ENCODE measurements at places on chromosomes 12 and 14.

- DNase-seq = no peak
Measured at GRCh38 chr14:87018294-87018693, 974.7 kb downstream of the GALC start.

DNA sequence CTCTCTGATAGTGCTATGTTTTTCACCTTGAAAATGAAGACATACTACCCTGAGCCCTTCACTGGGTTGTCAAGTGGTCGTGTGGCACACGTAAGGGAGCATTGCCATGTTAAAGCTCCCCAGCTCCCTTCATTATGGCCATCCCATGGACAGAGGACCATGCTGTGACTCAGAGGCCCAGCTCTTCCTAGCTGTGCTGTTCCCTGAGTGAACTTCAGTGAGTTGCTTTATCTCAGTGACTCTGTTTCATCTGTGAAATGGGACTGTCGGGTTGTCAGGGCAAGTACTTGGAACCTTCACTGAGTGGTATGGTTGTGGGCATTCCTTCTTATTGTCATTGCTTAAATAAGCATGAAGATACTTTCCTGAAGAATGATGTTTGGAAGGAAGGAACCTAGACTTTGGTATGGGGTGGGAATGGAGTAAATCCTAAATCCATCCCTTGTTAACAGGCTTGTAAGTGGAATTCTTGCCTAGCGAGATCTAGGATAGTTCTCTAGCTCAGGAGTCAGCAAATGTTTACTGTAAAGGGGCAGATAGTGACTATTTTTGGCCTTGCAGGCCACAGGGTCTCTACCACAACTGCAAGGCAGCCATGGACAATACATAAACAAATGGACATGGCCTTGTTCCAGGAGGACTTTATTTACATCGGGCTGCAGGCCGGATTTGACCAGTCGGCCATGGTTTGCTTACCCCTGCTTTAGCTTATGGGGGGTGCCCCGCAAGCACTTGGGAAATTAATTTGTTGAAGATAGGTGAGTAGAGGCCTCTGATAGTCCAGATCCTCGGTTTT, 283.5 kb downstream of the ZFP36L1 start:
- no peak for DNase-seq

GRCh38 chr12:110543252-110543959, 39.7 kb downstream of the PPTC7 start:
- no peak for DNase-seq

DNA sequence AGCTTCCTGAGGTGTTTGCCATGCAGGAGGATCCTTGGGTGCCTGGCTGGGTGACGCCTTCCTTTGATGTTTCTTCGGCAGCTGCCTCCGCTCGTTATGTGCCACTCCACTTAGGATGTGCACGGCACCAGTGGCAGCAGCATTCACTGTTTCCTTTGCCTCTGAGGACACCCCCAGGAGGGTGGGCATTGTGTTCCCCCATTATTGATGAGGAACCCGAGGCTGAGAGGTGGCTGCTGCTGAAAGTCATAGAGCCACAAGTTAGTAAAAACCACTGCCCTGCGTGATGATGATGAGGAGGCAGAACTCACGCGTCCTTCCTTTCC, 41.2 kb downstream of the EP400 start:
- no peak for DNase-seq

- no peak for DNase-seq
Measured at GRCh38 chr12:104263580-104264358, 39.8 kb upstream of the EID3 start.

DNA sequence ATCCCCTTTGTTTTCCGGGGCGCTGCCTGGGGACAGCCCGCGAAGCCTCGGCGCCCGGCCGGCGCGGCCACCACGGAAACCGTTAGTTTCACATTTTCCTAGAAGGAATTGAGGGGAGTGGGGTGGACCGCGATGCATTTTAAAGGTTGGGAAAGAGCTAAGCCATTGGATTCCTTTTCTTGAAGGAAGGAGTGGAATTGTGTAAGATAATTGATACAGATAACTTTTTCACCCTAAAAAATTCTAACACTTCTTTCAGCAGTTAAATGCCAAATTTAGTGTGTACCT, 137.1 kb downstream of the MON2 start:
- DNase-seq = no peak

DNA sequence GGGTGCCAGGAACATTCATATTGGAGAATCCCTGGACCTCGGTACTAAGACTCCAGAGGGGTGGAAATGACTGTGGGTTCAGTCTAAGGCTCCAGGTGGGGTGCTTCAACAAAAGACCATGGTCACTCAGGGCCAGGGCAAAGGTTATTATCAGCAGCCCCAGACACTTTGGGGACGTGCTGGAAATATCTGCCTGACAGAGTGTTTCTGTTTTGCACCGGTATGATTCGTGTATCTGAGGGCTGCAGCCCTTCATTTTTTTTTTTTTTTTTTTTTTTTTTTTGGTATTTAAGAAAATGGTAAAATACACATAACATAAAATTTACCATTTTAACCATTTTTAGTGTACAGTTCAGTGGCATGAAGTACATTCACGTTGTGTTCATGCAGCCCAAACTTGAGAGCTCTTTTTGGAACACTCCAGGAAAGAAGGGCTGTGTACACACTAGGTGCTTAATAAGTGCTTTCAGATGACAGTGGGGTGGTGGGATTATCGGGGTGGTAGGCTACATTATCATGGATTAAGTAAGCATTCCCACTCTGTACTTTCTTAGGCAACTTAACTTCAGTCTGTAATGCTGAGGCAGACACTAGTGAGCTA, 120.3 kb downstream of the CHST11 start:
- DNase-seq = no peak

DNA sequence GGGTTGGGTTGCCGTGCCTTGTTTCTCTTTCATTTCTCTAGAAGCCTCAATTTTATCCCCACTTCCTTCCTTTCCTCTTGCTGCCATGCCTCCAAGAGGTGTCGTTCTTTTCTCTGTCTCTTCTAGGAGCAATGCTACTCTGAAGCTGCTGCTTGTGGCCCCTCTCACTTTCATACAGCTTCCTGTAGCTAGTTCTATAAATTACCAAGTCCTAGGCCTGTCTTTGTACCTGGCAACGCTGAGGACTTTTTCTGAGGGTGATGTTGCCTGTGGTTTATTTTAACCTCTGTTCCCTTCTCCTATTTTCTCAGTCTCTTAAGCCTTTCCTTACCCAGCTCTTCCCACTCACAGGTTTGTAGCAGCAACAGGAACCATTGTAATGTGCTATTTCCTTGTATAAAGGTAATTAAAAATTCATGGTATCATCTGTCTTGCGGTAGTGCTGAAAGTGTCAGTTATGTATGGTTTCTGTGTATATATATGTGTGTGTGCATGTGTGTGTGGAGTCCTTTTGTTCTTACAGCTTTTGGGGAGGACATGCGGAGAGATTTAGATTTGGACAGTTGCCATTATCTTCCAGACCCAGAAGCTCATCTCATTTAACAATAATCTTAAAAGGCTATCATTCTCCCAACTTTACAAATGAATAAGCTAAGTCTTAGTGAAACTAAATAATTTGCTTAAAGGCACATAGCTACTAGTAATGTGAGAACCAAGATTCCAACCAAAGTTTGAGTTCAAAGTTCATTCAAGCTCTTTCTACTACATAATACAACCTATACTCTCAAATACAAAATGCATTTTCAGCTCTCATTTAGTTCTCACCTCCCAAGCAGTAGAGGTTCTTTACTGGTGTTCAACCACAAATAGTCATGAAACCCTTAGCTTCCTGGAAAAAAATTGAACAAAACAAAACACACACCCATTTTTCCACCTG, 43.8 kb downstream of the DDHD1 start:
- DNase-seq = no peak

DNA sequence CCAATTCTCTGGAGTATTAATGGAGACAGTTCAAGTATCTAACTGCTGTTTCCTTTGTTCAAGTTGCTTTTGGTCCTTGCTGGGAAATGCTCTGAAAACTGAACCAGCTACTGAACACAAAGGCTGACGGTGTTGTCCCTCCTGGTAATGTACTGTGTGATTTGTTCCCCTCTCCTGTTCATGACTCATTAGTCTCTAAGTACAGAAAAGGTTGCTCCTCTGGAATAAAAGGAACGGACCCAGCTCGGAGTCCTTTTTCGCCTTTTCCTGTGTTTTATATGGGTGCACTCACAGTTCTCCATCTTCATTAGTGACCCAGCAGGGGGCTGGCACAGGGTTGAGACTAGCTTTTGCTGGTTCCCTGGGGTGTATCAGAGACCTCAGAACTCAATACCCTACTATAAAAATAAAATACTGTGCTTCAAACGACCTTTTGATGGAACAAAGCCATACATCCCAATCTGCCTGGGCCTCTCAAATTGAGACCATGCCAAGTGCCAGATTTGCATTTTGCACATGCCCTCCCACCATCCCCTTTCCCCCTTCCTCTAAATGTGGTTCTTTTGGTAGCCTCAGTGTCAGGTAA, 269.7 kb downstream of the RAD51B start:
- no peak for DNase-seq

GRCh38 chr14:58543253-58543652, 94.5 kb upstream of the DACT1 start:
- no peak for DNase-seq

DNA sequence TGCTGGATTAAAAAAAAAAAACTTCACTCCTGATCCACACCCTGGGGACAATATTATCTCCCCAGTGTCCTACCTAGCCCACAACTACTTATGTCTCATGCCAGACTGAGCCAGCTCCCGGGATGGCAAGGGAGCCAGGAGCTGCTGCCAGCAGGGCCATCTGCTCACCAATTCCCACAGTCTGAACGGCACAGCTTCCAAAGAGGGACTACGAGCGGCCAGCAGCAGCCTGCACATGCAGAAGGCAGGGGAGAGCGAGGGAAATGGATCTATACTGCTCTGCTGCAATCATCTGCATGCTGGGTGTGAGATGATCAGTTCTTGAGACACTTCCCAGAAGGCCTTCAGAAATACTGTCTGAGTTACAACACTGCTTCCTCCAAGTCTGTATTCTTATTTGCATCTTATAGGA, 11.1 kb downstream of the SSH1 start:
- peak; percentile 65 for DNase-seq

DNA sequence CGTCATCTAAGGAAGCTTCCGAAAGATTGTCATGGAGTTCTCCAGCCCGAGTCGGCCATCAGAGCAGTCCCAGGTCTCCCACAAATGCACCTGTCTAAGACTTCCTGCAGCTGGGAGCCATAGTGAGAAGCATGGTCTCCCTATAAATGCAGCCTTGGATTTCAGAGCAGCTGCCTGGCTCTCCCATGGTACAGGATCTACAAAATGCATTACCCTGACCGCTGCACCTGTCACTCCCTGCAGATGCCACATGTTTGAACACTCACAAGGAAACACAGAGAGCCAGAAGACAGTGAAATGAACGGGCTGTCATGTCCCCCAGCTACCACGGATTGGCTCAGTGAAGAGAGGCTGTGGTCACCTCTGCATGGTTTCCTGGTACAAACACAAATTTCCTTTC, 702.7 kb downstream of the MED13L start:
- no peak for DNase-seq

- DNase-seq = no peak
Measured at GRCh38 chr12:95215949-95216348, 1.3 kb downstream of the FGD6 start.

- no peak for DNase-seq
Measured at GRCh38 chr14:37673439-37673838, 78.0 kb downstream of the TTC6 start.

GRCh38 chr12:13196130-13196921, at the start of gene EMP1:
Gene EMP1, plus strand, starts transcription at chr12:13196726. Its CDS starts 14,785 bp downstream, at chr12:13211511.
- DNase-seq = no peak

GRCh38 chr14:81682134-81682533, 148.5 kb upstream of the SEL1L start:
- no peak for DNase-seq

DNA sequence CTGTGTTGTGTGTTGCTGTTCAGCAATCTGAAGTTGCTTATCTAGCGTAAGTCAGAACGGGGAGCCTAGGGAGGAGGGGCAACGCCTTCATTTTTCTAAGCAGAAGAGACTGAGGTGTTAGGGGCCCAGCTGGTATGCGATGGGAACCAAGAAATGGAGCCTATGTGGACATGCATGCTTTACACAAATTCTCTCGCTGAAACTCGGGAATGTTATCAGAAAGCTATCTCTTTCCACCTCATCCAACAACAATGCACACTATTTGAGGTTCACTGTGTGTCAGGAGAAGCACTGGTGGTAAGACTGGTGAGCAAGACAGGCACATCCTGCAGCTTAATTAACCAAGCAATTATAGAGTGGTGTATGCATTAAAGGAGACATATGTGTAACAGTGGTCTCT, 89.7 kb downstream of the NRXN3 start:
- DNase-seq = no peak

DNA sequence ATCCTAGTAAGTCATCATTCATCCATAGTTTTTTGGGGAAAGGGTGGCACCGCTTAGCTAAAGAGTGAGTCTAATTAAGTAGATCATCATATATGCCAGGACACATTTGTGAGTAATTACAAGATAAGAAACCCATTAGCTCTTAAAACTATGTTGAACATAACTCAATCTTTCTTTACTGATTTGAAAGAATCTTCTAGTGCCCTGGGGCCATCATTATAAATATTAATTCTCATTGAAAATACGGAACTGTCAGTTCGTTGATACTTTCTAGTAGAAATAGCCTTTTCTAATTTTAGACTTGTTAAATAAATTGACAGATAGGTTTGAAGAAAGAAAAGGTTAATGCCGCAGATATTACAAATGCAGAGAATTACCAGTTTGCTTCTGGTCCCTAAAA, 312.6 kb downstream of the NELL2 start:
- no peak for DNase-seq

DNA sequence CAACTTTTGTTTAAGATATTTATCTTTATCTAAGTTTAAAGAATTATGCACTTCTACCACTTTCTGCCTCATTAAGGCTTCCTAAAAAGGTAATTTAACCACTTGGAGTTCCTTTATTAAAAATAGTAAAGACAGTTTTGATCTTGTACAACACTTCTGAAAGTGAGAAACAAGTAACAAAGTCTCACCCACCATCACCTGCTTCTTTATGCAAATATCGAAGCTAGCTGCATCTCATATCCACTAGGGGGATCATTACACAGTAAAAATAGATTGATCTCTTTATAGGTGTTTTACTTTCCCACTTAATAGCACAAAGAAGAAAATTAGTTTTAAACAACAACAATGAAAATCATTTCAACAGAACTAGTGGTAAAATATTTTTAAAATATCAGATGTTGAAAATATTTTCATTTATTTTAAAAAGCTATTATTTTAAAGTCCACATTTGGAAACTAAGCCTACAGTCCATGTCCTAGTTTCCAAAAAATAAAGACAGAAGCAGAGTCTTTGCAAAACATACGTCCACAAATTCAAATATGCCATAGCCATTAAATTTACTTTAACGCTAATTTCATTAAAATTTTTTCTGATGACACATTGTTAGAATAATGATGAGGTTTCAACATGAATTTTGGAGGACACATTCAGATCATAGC, 160.0 kb upstream of the SOX5 start:
- no peak for DNase-seq
